ENCODE measurements at places on chromosomes 7 and 10. TPM values are rescaled to one million over a fixed set of nuclear protein-coding genes. Genes with fewer than 3 reads are reported as not detected.
A peak's percentile ranks its signal among the peaks of the same experiment; 100 is the strongest.

GRCh38 chr7:90267263-90267858 lies 22.4 kb downstream of the CFAP69 start:
- no peaks in the 10 kb centered on the region for H3K27me3 ChIP-seq
- DNase-seq: no peak
- no peaks in the 10 kb centered on the region for H3K4me1 ChIP-seq
- H3K27ac ChIP-seq: no peak overlapping the region
- no peak overlapping the region for H3K4me3 ChIP-seq

LIPK gene
- total RNA-seq: not detected

GRCh38 chr10:86712317-86712707 lies 44.0 kb downstream of the LDB3 start:
- peaks cover 71% of the 10 kb centered on the region for H3K4me1 ChIP-seq
- DNase-seq: peak; percentile 68
- peaks cover 11% of the 10 kb centered on the region for H3K27me3 ChIP-seq
- peak overlapping the region; percentile 96 for H3K27ac ChIP-seq

CC2D2B gene
- total RNA-seq: 0.58 TPM

- DNase-seq: no peak
- H3K4me3 ChIP-seq: no peak overlapping the region
These were observed 998.3 kb downstream of the GATA3 start for GRCh38 chr10:9052767-9053166.

- H3K4me1 ChIP-seq: no peaks in the 10 kb centered on the region
- no peak for DNase-seq
- H3K4me3 ChIP-seq: no peak overlapping the region
- no peaks in the 10 kb centered on the region for H3K27me3 ChIP-seq
- no peaks in the 10 kb centered on the region for H3K36me3 ChIP-seq
- H3K27ac ChIP-seq: no peak overlapping the region
These were observed 202.6 kb upstream of the NRP1 start for GRCh38 chr10:33537066-33537465.

NRCAM gene
- 17.5 TPM for total RNA-seq

SFRP4 gene
- total RNA-seq: 55.4 TPM

- no peak overlapping the region for H3K4me3 ChIP-seq
- H3K4me1 ChIP-seq: peaks cover 31% of the 10 kb centered on the region
- H3K27me3 ChIP-seq: no peaks in the 10 kb centered on the region
- peaks cover 11% of the 10 kb centered on the region for H3K36me3 ChIP-seq
- no peak for DNase-seq
These were observed 58.4 kb downstream of the TACR2 start for GRCh38 chr10:69358148-69358795.

GRCh38 chr7:112566442-112567324 lies 85.9 kb downstream of the LSMEM1 start:
- H3K27me3 ChIP-seq: no peaks in the 10 kb centered on the region
- no peak overlapping the region for H3K4me3 ChIP-seq
- H3K27ac ChIP-seq: no peak overlapping the region
- H3K4me1 ChIP-seq: no peaks in the 10 kb centered on the region

DNA sequence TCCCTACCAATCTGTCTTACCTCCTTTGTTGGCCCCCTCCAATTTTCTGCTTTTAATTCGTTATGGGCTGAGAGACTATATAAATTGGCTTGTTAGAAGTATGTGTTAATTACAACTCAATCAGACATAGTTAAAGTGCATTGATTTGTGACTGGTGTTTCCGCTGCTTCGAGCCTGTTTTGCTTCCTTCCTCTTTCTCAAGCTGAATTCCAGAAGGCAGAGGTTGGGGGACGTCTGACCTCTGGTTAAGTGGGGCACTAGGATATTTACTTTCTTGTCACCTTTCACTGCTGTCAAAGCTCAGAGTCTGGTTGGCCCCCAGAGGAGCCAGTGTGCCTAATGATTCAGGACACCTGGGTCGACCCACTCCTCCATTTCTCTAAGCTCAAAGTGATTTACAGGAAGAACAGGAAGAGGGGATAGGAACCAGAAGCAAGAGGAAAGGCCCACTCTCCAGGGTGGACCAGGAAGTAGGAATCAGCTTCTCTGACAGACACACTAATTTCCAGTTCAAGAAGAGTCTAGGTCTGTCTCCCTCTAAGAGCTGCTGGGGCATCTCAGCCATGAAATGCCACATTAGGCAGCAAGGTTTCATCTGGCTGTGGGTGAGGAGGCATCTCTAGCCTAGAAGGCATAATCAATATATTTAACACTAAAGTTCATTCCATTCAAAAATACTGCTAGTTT lies 397.2 kb upstream of the NPVF start:
- DNase-seq: no peak
- peak overlapping the region; percentile 91 for H3K27ac ChIP-seq
- H3K4me1 ChIP-seq: peaks cover 12% of the 10 kb centered on the region
- no peak overlapping the region for H3K4me3 ChIP-seq
- H3K36me3 ChIP-seq: no peaks in the 10 kb centered on the region
- no peaks in the 10 kb centered on the region for H3K27me3 ChIP-seq

DNA sequence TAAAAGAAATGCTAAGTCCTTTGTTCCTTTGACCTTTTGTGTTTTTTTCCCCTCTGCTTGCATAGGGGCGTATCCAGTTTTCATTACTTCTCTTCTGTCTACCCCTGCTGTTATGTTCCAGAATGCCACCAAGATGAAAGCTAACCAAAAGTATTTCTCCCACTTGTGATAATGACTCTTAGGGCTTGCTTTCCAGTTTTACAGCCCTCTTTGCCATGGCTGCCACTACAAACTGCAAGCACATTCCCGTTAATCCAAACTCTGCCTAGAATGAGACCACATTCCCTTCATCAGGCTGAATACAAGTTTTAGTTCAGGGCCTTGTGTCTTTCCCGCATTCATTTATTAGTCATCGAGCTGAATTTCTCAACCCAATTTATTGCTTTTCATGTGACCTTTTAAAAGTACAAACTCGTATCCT lies 23.6 kb upstream of the CD36 start:
- no peak overlapping the region for H3K27ac ChIP-seq
- peaks cover 2% of the 10 kb centered on the region for H3K4me1 ChIP-seq
- H3K4me3 ChIP-seq: no peak overlapping the region
- DNase-seq: no peak
- no peaks in the 10 kb centered on the region for H3K36me3 ChIP-seq

DNA sequence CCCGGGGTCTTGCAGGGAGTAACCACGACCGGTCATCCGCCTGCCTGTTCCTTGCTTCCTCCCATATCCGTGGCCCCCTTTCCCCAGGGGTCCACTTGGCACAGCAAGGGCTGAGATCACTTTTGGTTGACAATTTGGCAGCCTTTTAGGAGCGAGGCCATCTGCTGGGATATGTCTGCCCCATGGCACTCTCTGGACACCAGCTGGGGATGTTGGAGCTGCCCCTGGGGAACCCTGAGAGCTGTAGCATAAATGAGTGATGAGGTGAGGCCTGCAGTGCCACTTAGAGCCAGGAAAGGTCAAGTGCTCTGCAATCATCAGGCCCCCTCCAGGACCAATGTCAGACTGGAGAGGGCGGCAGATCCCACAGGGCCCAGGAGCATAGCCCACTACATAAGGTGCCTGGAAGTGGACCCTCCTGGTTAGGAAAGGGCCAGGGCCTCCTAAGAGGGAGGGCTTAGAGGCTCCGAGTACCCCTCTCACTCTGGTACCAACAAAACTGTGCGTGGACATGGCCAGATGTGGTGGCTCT lies 92.1 kb downstream of the HIP1 start:
- H3K4me1 ChIP-seq: peaks cover 23% of the 10 kb centered on the region
- no peaks in the 10 kb centered on the region for H3K27me3 ChIP-seq
- DNase-seq: peak; percentile 42
- H3K36me3 ChIP-seq: peaks cover 8% of the 10 kb centered on the region

SPAM1 gene
- total RNA-seq: not detected

GRCh38 chr7:155744971-155745683 lies 67.1 kb downstream of the SHH start:
- H3K27me3 ChIP-seq: no peaks in the 10 kb centered on the region
- H3K36me3 ChIP-seq: peaks cover 47% of the 10 kb centered on the region
- no peaks in the 10 kb centered on the region for H3K4me1 ChIP-seq
- no peak overlapping the region for H3K27ac ChIP-seq
- DNase-seq: no peak
- no peak overlapping the region for H3K4me3 ChIP-seq

GRCh38 chr7:74420006-74420405 lies 33.7 kb upstream of the GTF2IRD1 start:
- no peaks in the 10 kb centered on the region for H3K36me3 ChIP-seq
- H3K4me1 ChIP-seq: peaks cover 6% of the 10 kb centered on the region
- H3K27ac ChIP-seq: no peak overlapping the region
- H3K4me3 ChIP-seq: no peak overlapping the region
- no peak for DNase-seq

GRCh38 chr7:151748733-151749132 lies 128.2 kb downstream of the PRKAG2 start:
- H3K4me3 ChIP-seq: no peak overlapping the region
- H3K27ac ChIP-seq: no peak overlapping the region
- peaks cover 26% of the 10 kb centered on the region for H3K4me1 ChIP-seq
- peaks cover 4% of the 10 kb centered on the region for H3K27me3 ChIP-seq
- DNase-seq: no peak

- no peak overlapping the region for H3K4me3 ChIP-seq
- peak; percentile 70 for DNase-seq
- H3K4me1 ChIP-seq: peaks cover 71% of the 10 kb centered on the region
- peaks cover 23% of the 10 kb centered on the region for H3K36me3 ChIP-seq
- no peaks in the 10 kb centered on the region for H3K27me3 ChIP-seq
These were observed 75.6 kb downstream of the CTBP2 start for GRCh38 chr10:125084614-125085257.

- H3K27me3 ChIP-seq: no peaks in the 10 kb centered on the region
- no peak overlapping the region for H3K4me3 ChIP-seq
- no peaks in the 10 kb centered on the region for H3K4me1 ChIP-seq
- H3K27ac ChIP-seq: no peak overlapping the region
These were observed 20.3 kb downstream of the SBDS start for GRCh38 chr7:66974986-66975590.

DNA sequence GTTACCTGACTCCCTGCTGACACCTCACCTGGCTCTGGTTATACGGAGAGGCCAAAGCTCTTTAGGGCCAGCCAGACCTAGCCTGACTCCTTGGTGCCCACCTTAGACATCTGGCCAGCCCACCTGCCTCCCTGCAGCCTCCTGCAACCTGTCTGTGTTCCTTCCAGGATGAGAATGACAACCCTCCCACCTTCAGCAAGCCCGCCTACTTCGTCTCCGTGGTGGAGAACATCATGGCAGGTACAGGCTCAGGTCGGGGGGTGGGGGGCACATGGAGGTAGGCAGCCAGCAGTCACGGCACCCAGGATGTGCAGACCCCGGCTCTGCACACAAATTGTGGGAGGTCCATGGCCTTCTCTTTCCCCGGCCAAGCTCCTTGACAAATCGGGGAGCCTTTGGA lies 32.1 kb downstream of the C10orf105 start:
- peaks cover 18% of the 10 kb centered on the region for H3K4me1 ChIP-seq
- H3K36me3 ChIP-seq: no peaks in the 10 kb centered on the region
- no peak overlapping the region for H3K4me3 ChIP-seq
- H3K27ac ChIP-seq: no peak overlapping the region
- H3K27me3 ChIP-seq: no peaks in the 10 kb centered on the region

- no peak overlapping the region for H3K4me3 ChIP-seq
- no peaks in the 10 kb centered on the region for H3K4me1 ChIP-seq
- no peak for DNase-seq
These were observed 7.2 kb downstream of the AP5Z1 start for GRCh38 chr7:4782333-4783291.

GRCh38 chr7:96061009-96061408 lies 260.9 kb downstream of the SLC25A13 start:
- H3K27ac ChIP-seq: no peak overlapping the region
- DNase-seq: peak; percentile 4
- no peaks in the 10 kb centered on the region for H3K27me3 ChIP-seq

GRCh38 chr7:88664630-88665233 lies 94.8 kb upstream of the ZNF804B start:
- no peak overlapping the region for H3K27ac ChIP-seq
- DNase-seq: no peak
- no peak overlapping the region for H3K4me3 ChIP-seq
- no peaks in the 10 kb centered on the region for H3K27me3 ChIP-seq
- no peaks in the 10 kb centered on the region for H3K36me3 ChIP-seq

DNA sequence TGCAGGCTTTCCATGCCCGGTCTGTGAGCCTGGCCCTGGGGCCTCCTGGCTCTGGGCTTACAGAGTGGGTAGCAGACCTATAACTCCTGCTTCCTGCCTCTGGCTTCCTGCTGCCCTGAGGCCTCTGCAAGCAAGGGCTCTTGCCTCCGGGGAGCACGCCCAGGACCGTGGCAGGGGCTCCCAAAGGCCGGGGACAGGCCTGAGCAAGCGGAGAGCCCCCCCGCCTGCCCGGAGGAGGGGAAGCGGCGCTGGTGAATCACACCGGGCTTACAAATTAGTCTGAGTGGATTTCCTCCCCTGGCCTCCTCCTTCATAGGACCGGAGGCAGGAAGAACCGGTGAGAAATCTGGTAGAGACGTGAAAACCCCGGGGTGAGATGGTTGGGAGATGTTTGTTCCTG lies 1.5 kb upstream of the MYL10 start:
- peaks cover 5% of the 10 kb centered on the region for H3K27me3 ChIP-seq
- H3K27ac ChIP-seq: peak overlapping the region; percentile 42
- DNase-seq: no peak
- no peaks in the 10 kb centered on the region for H3K36me3 ChIP-seq
- peaks cover 92% of the 10 kb centered on the region for H3K4me1 ChIP-seq

SLC39A12 gene
- 0.04 TPM for total RNA-seq
